ENCODE measurements at places on chromosomes 6 and 20. TPM values are rescaled to one million over a fixed set of nuclear protein-coding genes. Genes with fewer than 3 reads are reported as not detected.

Gene GSTA5
- total RNA-seq = not detected

DNA sequence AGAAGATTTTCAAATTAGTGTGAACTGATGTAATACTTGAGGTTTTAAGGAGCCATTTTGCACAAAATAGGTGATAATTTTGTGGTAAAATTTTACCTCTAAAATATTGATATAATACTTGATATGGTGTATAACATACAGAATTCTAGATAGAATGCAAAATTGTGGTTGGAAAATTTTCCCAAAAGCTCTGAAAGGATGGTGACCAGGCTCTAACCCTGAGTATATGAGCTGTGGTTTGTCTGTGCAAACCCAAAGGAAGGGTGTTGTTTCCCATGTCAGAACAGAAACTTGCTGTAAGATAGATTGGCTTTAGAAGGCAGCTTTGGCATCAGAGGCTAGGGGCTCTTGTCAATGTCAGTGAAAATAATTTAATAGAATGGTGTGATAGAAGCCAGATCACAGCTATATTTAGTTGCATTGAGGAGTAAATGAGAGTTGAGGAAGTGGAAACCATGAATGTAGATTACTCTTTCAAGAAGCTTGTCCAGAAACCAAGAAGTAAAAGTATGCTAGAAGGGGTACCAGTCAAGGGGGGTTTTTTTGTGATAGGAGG is 257.7 kb downstream of the FARS2 start:
- DNase-seq = peak; percentile 21

DNA sequence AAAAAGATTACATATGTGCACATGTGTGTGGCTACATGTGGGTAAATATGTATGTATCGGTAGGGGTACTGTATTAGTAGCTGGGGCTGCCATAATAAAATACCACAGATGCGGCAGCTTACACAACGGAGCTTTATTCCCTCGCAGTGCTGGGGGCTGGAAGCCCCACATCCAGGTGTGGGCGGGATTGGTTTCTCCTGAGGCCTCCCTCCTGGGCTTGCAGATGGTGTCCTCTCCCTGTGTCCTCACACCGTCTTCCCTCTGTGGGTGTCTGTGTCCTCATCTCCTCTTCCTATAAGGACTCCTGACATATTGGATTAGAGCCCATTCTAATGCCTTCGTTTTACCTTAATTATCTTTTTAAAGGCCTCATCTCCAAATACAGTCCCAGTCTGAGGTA is 97.7 kb downstream of the LY86 start:
- DNase-seq = no peak

DNA sequence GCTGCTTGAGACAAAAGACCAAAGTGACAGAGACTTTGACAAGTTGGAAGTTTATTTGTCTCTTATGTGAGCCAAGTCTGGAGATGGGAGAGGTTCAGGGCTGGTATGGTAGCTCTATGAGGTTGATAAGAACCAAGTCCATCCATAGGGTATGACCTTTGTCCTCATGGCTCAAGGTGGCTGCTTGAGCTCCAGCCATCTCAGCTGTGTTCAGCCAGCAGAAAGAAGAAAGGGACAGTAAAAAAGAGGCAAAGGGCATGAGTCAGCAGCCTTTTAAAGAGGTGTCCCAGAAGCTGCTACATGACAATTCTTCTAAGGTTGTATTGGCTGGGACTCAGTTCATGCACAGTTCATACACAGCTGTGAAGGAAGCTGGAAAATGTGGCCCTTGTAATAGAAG is 49.0 kb downstream of the CD40 start:
- no peak for DNase-seq

- DNase-seq = no peak
Observed at GRCh38 chr6:2576499-2576898, 174.2 kb downstream of the MYLK4 start.

All from activated CD4-positive, alpha-beta memory T cell treated with anti-CD3 and anti-CD28 coated beads, Interleukin-2, amount 10 ng/mL, durations not matched to agents 7 days and 5 days (primary cell).